Cardiac atrium fibroblast (primary cell): ENCODE measurements at places on chromosomes 4 and X. TPM values are rescaled to one million over a fixed set of nuclear protein-coding genes. Genes with fewer than 3 reads are reported as not detected.

AMOT gene
- 1.8 TPM in 2 replicates for total RNA-seq

HMX1 gene
- total RNA-seq, result not detected in 2 replicates

TMEM128 gene
- 21.1 and 22.9 TPM in 2 replicates for total RNA-seq

RAB40AL gene
- total RNA-seq, result not detected in 2 replicates

WDR19 gene
- total RNA-seq, result 12.8 and 19.9 TPM in 2 replicates

PRPS1 gene
- 21.1 and 24.1 TPM in 2 replicates for total RNA-seq

DUX4 gene
- not detected in 2 replicates for total RNA-seq

ZNF157 gene
- total RNA-seq, result not detected in 2 replicates

TMEM31 gene
- total RNA-seq, result 2.8 TPM in 1 of 2 replicates, not detected in the other

CCNB3 gene
- total RNA-seq, result 0.18 TPM in 1 of 2 replicates, not detected in the other
